ENCODE measurements at places on chromosomes 5 and 9.

DNA sequence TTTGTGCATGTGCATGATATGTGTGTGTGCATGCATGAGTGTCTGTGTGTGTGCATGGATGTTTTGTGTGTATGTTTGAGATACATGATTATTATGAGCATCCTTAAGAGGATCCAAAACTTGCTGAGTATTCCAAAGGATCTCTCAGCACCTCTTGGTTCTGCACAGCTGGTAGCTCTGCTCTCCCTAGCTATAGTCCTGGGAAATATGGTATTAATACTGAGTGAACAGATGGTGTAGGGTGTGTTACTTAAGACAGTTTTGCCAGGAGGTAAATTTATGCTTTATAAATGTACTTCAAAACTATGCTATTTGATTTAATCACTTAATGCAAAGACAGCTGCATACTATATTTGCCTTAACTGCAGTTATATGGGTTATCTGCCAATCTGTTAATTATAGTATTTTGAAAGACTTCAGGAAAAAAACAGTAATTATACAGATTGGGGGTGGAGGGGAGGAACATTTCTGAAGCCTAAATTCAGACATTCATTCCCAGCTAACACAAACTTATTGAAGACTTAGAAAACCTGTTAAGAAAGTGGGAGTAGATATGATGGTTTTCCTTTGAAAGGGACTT lies 215.5 kb downstream of the MPDZ start:
- DNase-seq: no peak

DNA sequence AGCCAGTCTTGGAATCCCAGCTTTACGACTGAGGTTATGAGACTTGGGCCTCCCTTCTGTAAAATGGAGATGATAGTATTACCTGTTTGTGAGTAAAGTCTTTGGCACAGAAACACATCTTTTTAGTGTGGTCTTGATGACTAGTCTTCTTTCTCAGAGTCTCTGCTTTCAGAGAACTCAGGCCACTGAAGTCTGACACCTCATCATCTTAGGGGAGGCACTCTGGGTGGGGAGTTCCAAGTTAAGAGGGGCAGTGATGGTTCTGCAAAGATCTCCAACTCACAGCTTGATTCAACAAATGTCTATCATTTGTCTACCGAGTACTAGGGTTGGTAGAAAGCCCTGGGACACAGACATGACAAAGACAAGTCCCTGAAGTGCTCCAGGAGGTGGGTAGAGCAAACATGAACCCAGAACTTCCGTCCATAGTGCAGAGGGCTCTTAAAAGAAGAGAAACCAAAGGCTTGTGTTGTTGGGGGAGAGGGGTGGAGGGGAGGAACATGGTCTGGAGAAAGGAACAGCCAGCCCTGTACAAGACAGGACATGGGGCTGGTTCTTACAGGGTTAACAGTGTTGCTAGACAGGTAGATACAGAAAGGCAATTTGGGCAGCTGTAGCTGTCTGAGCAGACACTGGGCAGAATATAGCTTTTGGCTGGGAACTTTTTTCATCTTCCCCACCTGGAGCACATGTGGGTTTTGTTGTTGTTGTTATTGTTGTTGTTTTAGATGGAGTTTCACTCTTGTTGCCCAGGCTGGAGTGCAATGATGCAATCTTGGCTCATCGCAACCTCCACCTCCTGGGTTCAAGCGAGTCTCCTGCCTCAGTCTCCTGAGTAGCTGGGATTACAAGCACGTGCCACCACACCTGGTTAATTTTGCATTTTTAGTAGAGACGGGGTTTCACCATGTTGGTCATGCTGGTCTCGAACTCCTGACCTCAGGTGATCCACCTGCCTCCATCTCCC lies 2.6 kb upstream of the CD14 start:
- no peak for DNase-seq

- DNase-seq: no peak
These were observed 40.8 kb upstream of the GARNL3 start for GRCh38 chr9:127223810-127224177.

DNA sequence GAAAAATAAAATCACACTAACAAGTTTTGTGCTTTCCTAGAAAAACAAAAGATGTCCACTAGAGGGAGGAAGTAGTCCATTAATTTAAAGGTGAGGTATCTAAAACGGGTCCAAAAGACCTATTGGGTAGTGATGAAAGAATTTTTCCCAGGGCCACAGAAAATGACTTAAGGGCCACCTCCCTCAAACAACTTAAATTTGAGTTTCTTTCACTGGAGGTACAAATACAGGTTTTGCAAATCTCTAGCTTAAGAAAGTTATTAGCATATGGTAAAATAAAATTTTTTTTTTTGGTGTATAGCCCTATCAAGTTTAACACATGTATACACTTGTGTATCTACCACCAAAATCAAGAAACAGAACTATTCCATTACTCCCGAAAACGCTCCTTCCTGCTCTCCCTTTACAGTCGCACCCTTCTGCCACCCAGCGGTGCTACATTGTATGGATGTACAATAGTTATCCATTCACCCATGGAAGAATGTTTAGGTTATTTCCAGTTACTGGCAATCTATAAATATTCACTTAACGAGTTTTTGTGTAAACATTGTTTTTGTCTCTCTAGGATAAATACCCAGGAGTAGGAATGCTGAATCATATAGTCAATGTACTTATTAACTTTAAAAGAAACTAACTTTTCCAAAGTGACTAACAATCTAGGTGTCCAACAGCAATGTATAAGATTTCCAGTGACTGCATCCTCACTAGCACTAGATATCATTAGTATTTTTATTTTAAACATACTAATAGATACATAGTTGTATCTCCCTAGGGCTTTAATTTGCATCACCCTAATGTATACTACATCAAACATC lies 21.9 kb downstream of the DEPDC1B start:
- DNase-seq: peak; percentile 27

DNA sequence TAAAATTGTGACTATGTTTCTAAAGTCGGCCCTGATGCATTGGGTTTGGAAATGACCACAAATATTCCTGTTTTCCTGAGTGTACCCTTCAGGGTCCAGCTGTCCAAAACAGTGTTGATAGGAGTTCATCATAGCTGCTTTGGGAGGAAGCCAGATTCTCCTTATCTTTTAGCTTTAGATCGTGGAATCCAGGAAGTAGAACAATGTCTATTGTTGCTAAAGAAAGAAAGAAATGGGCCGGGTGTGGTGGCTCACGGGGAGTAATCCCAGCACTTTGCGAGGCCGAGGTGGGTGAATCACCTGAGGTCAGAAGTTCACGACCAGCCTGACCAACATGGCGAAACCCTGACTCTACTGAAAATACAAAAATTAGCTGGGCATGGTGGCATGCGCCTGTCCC lies 9.5 kb downstream of the CAVIN4 start:
- DNase-seq: no peak

DNA sequence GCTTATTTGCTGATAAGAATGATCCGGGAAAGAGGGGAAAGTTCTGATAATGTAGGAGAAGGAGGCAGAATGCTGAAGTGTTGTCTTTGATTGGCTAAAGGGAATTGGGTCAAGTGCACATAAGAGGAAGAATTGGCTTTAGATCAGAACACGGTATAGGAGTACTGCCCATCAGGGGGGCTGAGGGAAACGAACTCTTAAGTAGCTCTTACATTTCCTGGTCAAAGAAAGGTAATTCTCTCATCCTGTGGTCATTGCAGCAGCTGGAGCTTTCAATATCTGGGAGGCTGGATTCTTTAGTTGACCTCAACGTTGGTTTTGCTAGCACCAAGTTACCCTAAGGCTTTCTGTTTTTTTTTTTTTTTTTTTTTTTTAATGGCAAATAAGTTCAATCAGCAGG lies 178.7 kb upstream of the NR3C1 start:
- DNase-seq: no peak

GRCh38 chr5:29853711-29854220 lies 1339.7 kb upstream of the CDH6 start:
- DNase-seq: peak; percentile 80

- DNase-seq: no peak
These were observed 109.0 kb downstream of the BAAT start for GRCh38 chr9:101275769-101276250.

DNA sequence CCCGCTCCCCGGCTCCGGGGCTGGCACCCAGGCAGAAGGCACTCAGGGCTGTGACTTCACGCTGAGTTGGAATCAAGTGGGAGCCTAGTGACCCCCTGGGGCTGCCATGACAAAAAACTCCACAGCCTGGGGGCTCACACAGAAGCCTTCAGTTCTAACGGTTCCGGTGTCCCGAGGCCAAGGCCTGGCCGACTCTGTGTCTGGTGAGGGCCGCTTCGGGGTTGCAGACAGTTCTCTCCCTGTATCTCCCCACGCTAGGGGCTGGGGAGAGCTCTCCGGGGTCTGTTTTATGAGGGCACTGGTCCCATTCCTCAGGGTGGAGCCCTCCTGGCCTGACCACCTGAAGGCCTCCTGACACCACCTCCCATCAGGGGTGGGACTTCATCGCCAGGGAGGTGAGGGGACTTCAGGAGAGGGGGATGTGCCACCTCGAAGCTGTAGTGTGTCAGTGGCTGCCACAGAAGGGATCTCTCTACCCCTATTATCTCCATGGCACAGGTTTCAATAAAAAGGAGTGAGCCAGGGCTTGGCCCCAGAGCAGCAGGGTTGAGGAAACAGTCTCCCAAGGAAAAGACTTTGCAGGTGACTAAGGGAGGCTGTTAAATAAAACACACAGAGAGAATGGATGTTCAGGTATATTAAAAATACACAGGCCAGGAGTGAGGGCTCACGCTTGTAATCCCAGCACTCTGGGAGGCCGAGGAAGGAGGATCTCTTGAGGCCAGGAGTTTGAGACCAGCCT lies 1.5 kb upstream of the SLC6A3 start:
- DNase-seq: no peak

GRCh38 chr9:38346811-38347210 lies 45.7 kb upstream of the ALDH1B1 start:
- DNase-seq: no peak

- DNase-seq: no peak
These were observed 42.0 kb downstream of the AMBP start for GRCh38 chr9:114035845-114036801.

GRCh38 chr5:134236318-134236717 lies 10.4 kb upstream of the PPP2CA start:
- DNase-seq: no peak

DNA sequence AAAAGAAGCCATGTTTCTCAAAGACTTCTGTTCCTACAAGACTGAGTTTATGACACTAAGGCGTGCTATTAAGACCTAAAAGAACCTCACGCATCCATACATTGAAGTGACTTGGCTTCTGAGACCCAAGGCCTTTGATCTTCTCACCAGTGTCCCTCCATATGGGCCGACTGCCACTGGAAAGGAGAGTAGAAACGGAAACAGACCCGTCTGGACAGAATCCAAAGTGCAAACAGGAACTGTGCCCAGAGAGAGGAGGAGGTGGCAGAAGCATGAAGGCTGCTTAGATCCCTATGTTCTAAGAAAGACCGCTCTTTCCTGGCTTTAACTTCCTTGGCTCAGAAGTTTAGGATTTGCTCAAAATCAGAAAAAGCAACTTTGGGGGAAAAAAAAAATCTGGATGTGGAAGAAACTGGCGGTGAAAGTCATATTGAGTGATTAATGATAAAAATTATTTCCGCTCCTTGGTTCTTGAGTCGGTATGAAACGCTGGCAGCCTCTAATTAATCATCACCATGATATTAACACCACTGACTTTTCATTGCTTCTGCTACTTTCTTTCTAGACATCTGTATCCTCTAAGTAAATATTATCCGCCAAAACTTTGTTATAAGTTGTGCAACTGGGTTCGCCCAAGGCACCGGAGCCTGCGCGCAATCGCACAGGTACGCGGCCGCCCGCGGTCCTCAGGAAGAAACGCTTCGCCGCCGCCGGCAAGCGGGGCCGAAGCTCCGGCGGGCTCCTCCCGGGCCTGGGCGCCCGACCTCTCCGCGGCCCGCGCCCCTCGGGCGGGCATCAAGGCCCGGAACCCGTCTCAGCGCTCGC lies 726 bp downstream of the DAP start:
- DNase-seq: peak; percentile 73

- no peak for DNase-seq
These were observed 142.3 kb downstream of the GRIA1 start for GRCh38 chr5:153632748-153633290.

- DNase-seq: peak; percentile 99
These were observed 22.1 kb upstream of the MARCHF6 start for GRCh38 chr5:10331341-10331796.

GRCh38 chr5:128163991-128164390 lies 80.4 kb downstream of the SLC12A2 start:
- DNase-seq: no peak

GRCh38 chr5:91867799-91868198 lies 484.7 kb upstream of the ARRDC3 start:
- no peak for DNase-seq

- no peak for DNase-seq
These were observed 236.4 kb downstream of the CAAP1 start for GRCh38 chr9:26656003-26656870.

GRCh38 chr5:40842351-40842750 lies 1.2 kb downstream of the CARD6 start:
- no peak for DNase-seq

DNA sequence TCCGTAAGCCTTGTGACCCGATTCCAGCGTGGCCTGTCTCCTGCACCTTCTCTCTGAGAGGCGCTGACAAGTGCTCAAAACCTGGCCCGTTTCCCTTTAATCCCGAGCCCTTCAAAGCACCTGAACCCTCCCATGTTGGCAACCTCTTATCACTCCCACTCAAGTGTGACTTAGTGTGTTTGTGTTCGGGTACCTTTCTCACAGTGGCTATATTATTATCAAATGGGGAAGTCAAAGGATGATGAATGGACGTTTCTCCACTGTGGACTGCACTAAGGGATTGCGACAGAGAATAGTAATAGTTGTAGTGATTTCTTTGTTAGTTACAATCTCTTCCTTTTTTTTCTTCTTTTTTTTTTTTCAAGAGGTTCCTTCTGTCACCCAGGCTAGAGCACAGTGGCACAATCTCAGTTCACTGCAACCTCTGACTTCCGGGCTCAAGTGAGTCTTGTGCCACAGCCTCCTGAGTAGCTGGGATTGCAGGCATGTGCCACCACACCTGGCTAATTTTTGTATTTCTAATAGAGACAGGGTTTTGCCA lies 65.4 kb upstream of the TNFSF8 start:
- DNase-seq: no peak

DNA sequence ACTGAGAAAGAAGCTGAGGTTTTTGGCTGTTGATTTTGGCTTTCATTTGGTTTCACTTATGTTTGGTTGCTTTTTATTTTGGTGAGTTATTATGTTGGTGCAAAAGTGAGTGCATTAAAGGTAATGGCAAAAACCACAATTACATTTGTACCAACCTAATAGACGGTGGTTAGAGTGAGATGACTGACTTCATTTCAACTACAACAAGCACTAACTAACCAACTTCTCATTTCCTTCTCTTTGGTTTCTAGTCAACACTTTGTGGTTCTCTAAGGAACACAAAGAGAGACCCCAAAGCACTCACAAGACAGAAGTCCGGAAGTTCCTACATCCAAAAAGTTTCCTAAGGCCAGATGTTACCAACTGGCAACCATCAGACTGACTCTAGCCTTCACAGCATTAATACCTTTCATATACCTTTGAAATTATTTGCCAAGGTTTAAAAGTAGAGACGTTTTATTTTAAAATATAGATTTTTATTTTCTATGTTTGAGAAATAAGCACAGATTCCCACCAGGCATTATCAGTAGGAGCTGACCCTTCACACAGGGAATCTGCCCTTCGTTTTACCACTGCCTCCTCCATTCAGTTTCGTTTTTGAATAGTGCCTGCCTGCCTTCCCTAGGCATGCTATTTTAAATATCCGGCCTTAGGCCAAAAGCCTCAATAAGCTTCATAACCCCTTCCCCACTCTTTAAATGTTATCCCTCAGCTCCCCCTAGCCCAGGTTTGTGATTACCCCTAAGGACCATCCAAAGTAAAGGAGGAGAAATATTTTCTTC lies 301.1 kb upstream of the PTGER4 start:
- DNase-seq: no peak
